ENCODE measurements at places on chromosomes 11 and 22. TPM values are rescaled to one million over a fixed set of nuclear protein-coding genes. Genes with fewer than 3 reads are reported as not detected.

The SOX10 gene
- total RNA-seq, result not detected

The ADM2 gene
- 1.5 TPM for total RNA-seq

The MGAT3 gene
- 0.11 TPM for total RNA-seq

The BIK gene
- total RNA-seq, result not detected

DNA sequence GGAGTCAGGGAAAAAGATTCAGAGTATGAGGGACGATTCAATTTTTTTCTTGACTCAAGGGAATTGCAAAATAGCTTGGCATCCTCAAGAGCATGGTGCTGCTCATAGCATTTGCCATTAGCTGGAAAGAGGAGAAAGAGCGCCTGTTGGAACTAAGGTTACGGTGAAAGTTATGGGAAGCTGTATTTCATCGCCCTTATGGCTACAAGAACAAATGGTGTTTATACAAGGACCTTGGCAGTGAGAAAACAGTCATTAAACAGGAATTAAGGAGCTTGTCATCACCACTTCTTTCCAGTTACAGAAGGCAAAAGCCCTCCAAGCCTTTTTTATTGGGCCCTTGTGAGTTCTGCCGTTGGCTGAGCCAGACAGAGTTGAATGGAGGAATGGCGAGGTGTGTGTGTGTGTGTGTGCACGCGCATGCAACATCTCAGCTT, 74.2 kb downstream of the ALX4 start:
- H3K27ac ChIP-seq, result no peak overlapping the region
- peaks cover 7% of the 10 kb centered on the region for H3K36me3 ChIP-seq
- H3K4me1 ChIP-seq, result no peaks in the 10 kb centered on the region
- no peak for DNase-seq
- H3K27me3 ChIP-seq, result no peaks in the 10 kb centered on the region

- H3K27ac ChIP-seq, result no peak overlapping the region
- H3K4me1 ChIP-seq, result no peaks in the 10 kb centered on the region
- no peak for DNase-seq
- no peaks in the 10 kb centered on the region for H3K27me3 ChIP-seq
Observed at GRCh38 chr22:48398181-48398905, 1429.3 kb downstream of the BRD1 start.

GRCh38 chr11:70933981-70934583, 318.3 kb downstream of the SHANK2 start:
- no peak overlapping the region for H3K4me3 ChIP-seq
- no peaks in the 10 kb centered on the region for H3K4me1 ChIP-seq
- H3K27me3 ChIP-seq, result no peaks in the 10 kb centered on the region
- no peak overlapping the region for H3K27ac ChIP-seq
- no peaks in the 10 kb centered on the region for H3K36me3 ChIP-seq
- DNase-seq, result no peak

- no peak within 1 kb of the TSS for H3K27ac ChIP-seq
- H3K4me3 ChIP-seq, result peak within 1 kb of the TSS; percentile 28
- no peaks in the 10 kb centered on the region for H3K27me3 ChIP-seq
Observed at GRCh38 chr11:66568124-66568916, at the start of gene CTSF. Gene CTSF, minus strand, starts transcription at chr11:66568606. Its CDS starts 120 bp downstream, at chr11:66568486.

GRCh38 chr11:43986327-43986726, 43.9 kb downstream of the C11orf96 start:
- no peaks in the 10 kb centered on the region for H3K4me1 ChIP-seq
- H3K36me3 ChIP-seq, result no peaks in the 10 kb centered on the region
- no peak overlapping the region for H3K4me3 ChIP-seq
- DNase-seq, result no peak
- H3K27ac ChIP-seq, result no peak overlapping the region

- no peak for DNase-seq
- no peak overlapping the region for H3K4me3 ChIP-seq
- H3K4me1 ChIP-seq, result no peaks in the 10 kb centered on the region
- H3K36me3 ChIP-seq, result peaks cover 71% of the 10 kb centered on the region
- no peaks in the 10 kb centered on the region for H3K27me3 ChIP-seq
- no peak overlapping the region for H3K27ac ChIP-seq
Observed at GRCh38 chr11:71482746-71483364, 29.9 kb downstream of the NADSYN1 start.

DNA sequence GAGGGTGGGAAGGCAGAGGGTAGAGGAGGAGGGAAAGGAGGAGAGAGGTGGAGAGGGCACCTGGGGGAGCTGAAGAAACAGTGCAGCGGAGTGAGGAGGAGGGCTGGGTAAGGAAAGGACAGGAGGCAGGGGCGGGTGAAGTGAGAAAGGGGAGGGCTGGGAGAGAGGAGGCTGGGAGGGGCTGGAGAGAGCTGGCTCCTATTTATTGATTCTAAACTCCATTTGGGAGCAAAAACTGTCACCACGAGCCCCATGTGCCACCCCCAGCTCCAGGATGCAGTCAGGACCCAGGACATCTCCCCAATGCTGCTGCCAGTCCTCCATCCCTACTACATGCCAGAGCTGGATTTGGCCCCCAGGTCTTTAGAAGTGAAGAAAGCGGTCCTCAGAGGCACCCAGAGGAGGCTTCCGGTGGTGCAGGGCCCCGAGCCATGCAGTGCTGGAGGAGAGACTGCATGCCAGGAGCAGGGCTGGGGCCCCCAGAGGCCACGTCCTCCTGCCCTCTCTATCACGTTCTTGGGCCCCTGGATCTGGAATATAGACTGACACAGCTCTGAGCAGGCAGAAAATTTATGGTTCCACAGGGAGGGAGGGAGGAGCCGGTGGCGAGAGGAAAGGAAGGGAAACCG, 53.7 kb downstream of the SLC22A12 start:
- H3K27ac ChIP-seq, result no peak overlapping the region
- H3K27me3 ChIP-seq, result peaks cover 17% of the 10 kb centered on the region
- no peak for DNase-seq

DNA sequence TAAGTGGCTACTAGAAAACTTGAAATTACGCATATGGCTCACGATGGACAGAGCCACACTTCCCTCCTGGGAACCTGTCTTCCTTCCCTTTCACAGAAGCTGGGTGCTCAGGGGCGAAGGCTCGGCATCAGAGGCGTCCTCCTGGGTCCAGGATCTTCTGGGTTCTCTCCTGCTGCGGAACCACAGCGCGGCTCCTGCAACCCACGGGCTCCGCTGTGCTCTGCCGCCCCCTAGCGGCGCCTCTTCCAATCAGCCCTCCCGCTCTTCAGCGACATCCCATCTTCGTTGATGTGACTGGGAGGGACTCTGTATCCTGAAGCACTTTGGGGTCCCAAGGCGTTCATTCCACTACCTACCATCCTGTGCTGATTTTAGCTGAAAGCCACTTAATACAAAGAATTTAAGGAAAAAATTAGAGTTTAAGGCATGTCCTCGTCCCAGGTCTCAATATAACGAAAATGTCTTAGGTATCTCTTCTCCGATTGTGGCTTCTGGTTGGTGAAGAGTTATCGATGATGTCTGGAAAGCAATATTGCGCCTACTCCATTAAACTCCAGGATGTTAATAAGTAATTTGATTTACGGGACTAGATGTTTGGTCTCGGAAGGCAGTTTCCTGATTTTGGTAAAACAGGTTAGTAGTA, 14.8 kb upstream of the RPS3 start:
- no peak overlapping the region for H3K4me3 ChIP-seq
- H3K36me3 ChIP-seq, result no peaks in the 10 kb centered on the region
- peak; percentile 92 for DNase-seq
- H3K4me1 ChIP-seq, result peaks cover 42% of the 10 kb centered on the region
- H3K27ac ChIP-seq, result no peak overlapping the region
- no peaks in the 10 kb centered on the region for H3K27me3 ChIP-seq

- H3K36me3 ChIP-seq, result no peaks in the 10 kb centered on the region
- H3K27me3 ChIP-seq, result no peaks in the 10 kb centered on the region
- H3K27ac ChIP-seq, result no peak overlapping the region
- H3K4me3 ChIP-seq, result no peak overlapping the region
Observed at GRCh38 chr11:93477684-93478234, 65.4 kb downstream of the SMCO4 start.

DNA sequence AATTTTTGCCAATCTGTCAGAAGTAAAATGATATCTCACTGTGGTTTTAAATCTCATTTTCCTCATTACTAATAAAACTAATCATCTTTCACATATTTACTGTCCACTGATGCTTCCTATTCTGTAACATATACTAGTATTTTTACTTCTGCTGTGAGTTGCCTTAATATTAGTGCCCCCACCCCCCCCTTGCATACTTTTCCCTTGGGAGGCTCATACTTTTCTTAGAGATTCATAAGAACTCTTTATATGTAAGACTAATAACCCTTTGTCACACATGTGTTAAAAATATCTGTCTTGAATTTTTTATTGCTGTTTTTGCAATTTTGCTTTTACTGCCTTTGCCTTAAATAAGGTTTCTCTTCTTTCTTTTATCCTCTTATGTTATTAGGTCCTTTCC, 87.2 kb downstream of the PHF21A start:
- H3K27ac ChIP-seq, result no peak overlapping the region
- no peaks in the 10 kb centered on the region for H3K36me3 ChIP-seq
- DNase-seq, result no peak
- H3K4me3 ChIP-seq, result no peak overlapping the region
- no peaks in the 10 kb centered on the region for H3K27me3 ChIP-seq

- no peaks in the 10 kb centered on the region for H3K4me1 ChIP-seq
- H3K36me3 ChIP-seq, result no peaks in the 10 kb centered on the region
- H3K27ac ChIP-seq, result no peak overlapping the region
- DNase-seq, result no peak
- H3K27me3 ChIP-seq, result no peaks in the 10 kb centered on the region
Observed at GRCh38 chr11:76903325-76903724, 42.6 kb downstream of the ACER3 start.

- no peak overlapping the region for H3K27ac ChIP-seq
- no peak for DNase-seq
- no peak overlapping the region for H3K4me3 ChIP-seq
- H3K27me3 ChIP-seq, result no peaks in the 10 kb centered on the region
- H3K4me1 ChIP-seq, result no peaks in the 10 kb centered on the region
Observed at GRCh38 chr22:35733036-35733435, 15.4 kb downstream of the APOL5 start.

DNA sequence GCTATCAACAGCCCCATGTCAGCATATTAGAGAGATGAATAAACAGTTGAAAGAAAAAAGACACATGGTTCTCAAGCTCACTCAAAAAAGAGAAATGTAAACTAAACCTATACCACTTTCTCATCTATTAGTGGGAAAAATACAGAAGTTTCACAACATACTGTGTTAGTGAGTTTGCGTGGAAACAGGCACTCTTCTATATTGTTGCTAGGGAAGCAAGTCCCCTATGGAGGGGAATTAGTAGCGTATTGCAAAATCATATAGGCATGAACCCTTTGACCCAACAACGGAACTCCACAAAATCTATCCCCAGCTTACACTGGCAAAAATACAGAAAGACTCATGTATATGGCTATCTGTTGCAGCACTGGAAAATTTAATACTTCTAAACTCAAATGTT, 14.2 kb upstream of the RFPL2 start:
- H3K27me3 ChIP-seq, result no peaks in the 10 kb centered on the region
- H3K4me1 ChIP-seq, result no peaks in the 10 kb centered on the region
- no peaks in the 10 kb centered on the region for H3K36me3 ChIP-seq
- no peak for DNase-seq
- no peak overlapping the region for H3K4me3 ChIP-seq

- H3K36me3 ChIP-seq, result no peaks in the 10 kb centered on the region
- H3K4me3 ChIP-seq, result no peak overlapping the region
Observed at GRCh38 chr11:34793666-34794065, 122.5 kb downstream of the APIP start.

GRCh38 chr11:8250434-8250833, 13.2 kb downstream of the LMO1 start:
- no peak overlapping the region for H3K4me3 ChIP-seq
- H3K27me3 ChIP-seq, result no peaks in the 10 kb centered on the region
- no peaks in the 10 kb centered on the region for H3K36me3 ChIP-seq
- no peak overlapping the region for H3K27ac ChIP-seq

GRCh38 chr11:45777127-45777969, 27.6 kb upstream of the SLC35C1 start:
- no peaks in the 10 kb centered on the region for H3K27me3 ChIP-seq
- no peaks in the 10 kb centered on the region for H3K36me3 ChIP-seq
- DNase-seq, result no peak
- H3K4me3 ChIP-seq, result no peak overlapping the region
- peaks cover under 1% of the 10 kb centered on the region for H3K4me1 ChIP-seq

DNA sequence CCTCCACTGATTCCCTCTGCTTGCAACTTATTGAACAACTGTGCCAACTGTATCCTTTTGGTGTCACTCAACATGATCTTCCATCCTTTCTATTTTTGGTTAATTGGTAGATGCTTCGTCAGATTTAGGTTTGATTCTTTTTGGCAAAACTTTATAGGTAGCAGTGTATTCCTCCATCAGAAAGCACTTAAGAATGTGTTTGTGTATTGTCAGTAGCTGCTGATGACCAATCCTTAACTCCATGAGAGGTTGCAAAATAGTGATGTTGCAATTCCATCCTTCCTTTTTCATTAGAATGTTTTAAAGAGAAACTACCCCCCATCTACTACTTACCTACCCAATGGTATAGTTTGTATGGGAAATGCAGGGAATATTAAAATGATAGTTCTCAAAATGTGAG, 22.1 kb downstream of the FAM76B start:
- no peaks in the 10 kb centered on the region for H3K4me1 ChIP-seq
- H3K36me3 ChIP-seq, result peaks cover 25% of the 10 kb centered on the region
- DNase-seq, result no peak
- H3K4me3 ChIP-seq, result no peak overlapping the region

Measured in natural killer cell (primary cell).